ENCODE measurements at places on chromosomes 11 and 22.

DNA sequence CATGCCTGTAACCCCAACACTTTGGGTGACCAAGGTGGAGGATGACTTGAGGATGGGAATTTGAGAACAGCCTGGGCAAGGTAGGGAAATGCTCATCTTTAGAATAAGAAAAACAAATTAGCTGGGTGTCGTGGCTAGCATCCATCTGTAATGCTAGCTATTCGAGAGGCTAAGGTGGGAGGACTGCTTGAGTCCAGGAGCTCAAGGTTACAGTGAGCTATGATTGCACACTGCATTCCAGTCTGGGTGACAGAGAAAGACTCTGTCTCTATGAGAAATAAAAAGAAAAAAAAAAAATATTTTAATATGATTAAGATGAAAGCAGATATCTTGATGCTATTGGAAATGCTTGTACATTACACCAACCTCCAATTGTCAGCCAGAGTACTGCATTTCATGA lies 28.6 kb upstream of the DDX10 start:
- no peak for DNase-seq

DNA sequence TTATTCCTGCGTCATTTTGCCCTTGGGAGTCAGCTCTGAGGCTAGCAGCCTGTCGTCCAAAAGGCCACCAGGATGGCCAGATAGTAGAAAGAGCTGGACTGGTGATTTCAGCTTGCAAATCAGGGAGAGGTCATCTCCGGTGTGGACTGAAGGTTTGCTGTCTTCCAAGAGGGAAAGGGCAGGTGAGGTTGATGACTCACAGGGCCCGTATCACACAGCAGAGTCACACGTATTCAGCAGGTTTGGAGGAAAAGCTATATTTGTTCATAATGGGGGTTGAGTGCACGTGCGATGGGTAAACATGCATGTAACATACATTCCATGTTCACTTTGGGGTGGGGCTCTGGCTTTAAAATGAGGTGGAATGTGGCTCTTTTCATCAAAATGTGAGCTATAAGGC lies 25.6 kb downstream of the MRPL21 start:
- no peak for DNase-seq

GRCh38 chr11:117289795-117290194 lies 1.4 kb upstream of the BACE1-AS start:
- no peak for DNase-seq

GRCh38 chr22:38299770-38300102 lies 17.5 kb downstream of the CSNK1E start:
- DNase-seq = no peak

GRCh38 chr11:83069441-83070043 lies 2.2 kb downstream of the RAB30 start:
- no peak for DNase-seq

- no peak for DNase-seq
Observed at GRCh38 chr11:114077482-114078305, 18.2 kb downstream of the ZBTB16 start.

- no peak for DNase-seq
Observed at GRCh38 chr22:33426451-33426850, 368.3 kb upstream of the SYN3 start.

GRCh38 chr11:71477641-71478527 lies 24.9 kb downstream of the NADSYN1 start:
- DNase-seq = no peak

DNA sequence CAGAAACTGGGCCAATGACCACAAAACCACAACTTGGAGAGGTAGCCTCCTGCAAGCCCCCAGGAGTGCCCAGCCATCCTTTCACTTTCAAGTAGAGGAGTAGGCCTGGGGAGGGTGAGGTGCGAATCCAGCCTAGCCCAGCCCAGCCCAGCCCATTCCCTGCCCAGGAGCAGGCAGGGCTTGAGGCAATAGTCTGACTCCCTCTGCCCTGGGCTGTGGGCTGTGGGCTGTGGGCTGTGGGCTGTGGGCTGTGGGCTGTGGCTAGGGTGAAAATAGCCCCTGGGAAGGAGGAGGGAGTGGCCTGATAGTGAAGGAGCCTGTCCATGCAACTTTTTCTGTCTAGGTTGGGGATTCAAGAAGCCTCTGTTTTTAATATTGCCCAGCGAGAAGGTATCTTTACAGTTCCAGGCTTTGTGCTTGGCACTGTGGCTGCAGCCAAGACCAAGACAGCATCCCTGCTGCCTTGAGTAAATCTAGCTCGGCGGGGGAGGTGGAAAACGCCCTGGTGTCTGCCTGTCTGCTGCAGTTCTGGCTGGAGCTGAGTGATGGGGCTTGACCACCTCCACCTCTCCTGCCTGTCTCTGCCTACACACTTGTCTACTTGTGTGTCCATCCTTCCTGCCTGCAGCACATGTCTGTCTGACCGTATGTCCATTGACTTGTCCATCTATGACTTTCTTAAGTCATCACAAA lies 40.7 kb downstream of the LMO1 start:
- DNase-seq = no peak

DNA sequence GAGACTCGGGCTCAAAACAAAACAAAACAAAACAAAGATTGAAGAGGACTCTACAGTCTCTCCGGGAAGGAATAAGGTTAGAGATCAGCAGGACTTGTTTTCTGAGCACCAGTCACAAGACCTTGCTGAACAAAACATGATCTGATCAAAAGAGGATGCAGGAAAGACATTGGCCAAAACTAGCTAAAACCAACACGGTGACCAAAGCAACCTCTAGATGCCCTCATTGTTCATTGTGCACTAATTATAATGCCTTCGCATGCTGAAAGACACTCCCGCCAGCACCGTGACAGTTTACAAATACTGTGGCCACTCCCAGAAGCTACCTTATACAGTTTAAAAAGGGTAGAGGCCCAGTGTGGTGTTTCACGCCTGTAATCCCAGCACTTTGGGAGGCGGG lies 15.7 kb upstream of the CHKA start:
- no peak for DNase-seq

- DNase-seq = no peak
Observed at GRCh38 chr11:70500076-70500847, 101.9 kb downstream of the CTTN start.

DNA sequence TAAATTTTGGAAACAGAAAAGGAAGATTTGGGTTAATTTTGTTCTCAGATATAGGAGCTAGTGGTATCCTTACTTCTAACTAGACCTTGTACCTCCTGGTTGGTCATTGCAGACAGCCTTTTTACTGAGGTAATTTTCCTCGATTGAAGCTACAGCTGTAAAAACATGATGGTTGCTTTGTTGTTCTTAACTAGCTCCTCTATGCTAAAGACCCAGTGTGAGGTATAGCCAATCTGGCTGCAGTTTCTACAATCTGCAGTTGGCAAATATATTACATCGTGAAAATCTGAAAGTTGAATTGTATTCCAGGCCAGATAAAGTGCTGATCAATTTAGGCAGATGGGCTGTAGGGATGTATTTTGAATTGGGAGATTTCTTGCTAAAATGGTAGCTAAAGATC lies 116.5 kb downstream of the AASDHPPT start:
- no peak for DNase-seq

DNA sequence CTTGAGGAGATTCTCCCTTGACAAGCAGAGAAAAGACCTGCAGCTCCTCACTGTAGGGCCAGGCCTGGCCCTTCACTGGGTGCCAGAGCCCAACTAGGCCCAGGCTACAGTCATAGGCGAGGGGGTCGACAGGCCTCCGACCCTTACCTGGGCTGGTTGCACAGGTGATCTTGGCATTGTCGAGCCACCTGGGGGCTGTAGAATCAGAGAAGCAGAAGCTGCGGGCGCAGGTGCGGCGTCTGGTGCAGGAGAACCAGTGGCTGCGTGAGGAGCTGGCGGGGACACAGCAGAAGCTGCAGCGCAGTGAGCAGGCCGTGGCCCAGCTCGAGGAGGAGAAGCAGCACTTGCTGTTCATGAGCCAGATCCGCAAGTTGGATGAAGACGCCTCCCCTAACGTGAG lies 6.9 kb upstream of the RAB1B start:
- DNase-seq = no peak

DNA sequence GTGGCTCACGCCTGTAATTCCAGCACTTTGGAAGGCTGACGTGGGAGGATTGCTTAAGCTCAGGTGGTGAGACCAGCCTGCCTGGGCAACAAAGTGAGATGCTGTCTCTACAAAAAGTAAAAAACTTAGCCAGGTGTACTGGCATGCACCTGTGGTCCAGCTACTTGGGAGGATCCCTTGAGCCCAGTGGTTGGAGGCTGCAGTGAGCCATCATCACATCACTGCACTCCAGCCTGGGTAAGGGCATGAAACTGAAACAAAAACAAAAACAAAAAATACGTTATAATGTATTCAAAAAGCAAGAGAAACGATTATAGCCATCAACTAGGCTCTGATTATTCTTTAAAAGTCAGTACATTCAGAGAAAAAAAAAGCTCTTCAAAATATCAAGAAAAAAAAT lies 62.5 kb downstream of the TCF20 start:
- no peak for DNase-seq

- DNase-seq = no peak
Observed at GRCh38 chr11:73660497-73661034, 14.2 kb downstream of the PLEKHB1 start.

GRCh38 chr11:127625402-127625801 lies 624.8 kb upstream of the KIRREL3 start:
- no peak for DNase-seq

- no peak for DNase-seq
Observed at GRCh38 chr11:122731500-122731913, 76.0 kb downstream of the UBASH3B start.

DNA sequence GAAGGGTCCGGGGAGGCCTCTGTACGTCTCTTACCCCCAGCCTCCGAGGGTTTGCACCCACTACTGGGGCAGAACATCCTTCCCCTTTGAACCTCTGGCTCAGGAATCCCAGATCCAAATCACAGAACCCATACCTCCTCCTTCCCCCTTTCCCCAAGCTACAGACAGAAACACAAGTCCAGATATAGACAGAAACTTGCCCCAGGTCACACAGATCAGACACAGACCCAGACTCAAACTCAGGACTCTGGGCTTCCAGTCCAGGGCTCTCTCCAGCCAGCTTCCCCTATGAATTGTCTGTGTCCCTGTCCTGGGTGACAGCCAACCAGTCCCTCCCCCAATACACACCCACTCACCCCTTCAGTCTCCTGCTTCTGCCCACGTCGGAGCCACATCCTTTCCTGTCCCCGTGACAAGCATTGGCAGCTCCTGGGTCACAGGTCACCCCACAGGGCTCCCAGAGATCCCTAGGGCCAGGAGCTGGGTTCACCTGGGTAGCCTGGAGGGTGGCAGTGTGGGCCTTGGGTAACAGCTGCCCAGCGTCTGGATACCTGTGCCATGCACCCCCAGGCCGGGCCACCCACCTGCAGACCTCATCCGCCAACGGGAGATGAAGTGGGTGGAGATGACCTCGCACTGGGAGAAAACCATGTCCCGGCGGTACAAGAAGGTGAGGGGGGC lies 772 bp downstream of the TBC1D10C start:
- no peak for DNase-seq

GRCh38 chr11:58924230-58924629 lies 15.1 kb upstream of the GLYATL1 start:
- no peak for DNase-seq

GRCh38 chr11:119910051-119910450 lies 181.1 kb upstream of the NECTIN1 start:
- DNase-seq = no peak

DNA sequence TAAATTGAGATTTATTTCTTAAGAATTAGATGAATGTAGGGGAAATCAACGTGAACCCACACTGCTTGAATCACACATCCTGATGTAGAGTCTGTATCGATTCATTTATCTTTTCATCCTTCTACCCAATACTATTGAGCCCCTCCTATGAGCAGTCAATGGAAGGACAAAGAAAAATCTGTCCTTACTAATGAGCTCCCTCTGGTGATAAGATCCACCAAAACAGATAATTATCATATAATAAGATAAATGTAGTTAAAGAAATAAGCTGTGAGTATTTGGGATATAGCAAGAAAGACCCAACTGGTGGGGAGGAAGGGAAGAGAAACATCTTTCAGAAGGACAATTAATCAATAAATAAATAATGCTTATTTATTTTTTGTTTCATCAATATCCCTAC lies 385.1 kb upstream of the CCDC90B start:
- DNase-seq = no peak
